ENCODE measurements at places on chromosomes 11 and 22.
A peak's percentile ranks its signal among the peaks of the same experiment; 100 is the strongest.

GRCh38 chr22:22087854-22088657, 105.5 kb upstream of the TOP3B start:
- DNase-seq, result no peak

DNA sequence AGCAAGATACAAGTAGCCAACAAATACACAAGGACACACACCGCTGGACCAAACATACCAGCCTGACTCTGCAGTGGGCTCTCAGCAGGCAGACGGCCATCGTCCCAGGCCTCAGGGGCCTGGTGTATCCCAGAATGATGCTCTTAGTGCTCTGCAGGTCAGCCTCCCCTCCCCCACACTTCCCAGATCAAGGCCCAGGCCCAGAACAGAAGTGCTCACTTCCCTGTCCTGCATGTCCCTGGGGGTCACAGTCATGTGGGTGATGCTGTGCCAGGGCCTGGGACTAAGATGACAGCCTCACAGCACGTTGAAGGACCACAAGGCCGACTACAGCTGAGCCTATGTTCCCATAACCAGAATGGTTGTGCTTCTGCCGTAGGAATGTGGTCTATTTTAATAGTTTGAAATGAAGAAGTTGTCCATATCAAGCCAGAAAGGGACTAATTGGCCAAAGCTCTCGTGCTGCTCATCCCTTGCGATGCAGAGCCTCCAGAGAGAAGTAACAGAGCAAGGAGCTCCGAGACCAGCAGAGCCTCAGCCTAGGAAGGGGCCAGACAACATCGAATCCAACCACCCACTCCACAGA, 48.6 kb downstream of the GAB4 start:
- DNase-seq, result no peak

- no peak for DNase-seq
Measured at GRCh38 chr22:35991168-35991567, 37.5 kb downstream of the RBFOX2 start.

GRCh38 chr11:32088117-32088941, 2.5 kb upstream of the RCN1 start:
- peak; percentile 87 for DNase-seq

DNA sequence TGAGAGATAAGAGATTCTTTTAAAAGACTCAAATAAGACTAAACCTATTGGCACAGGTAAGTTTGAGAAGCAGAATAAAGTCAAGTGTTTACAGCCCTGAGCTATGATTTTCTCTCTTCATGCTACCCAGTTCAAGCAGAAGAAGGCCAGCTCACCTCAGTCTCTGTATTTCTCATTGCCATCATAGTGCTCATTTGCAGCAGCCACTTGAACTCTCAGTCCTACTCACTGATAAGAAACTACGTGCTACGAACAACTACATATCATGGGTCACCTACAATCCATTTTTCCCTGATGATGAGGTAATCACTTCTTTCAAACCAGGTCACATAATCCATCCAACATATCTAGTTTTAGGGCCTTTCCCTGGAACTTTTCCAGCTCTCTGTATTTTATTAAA, 617.5 kb downstream of the JRKL start:
- no peak for DNase-seq

Measured in myocyte (in vitro differentiated cells).